ENCODE measurements at places on chromosomes 4 and X.

DNA sequence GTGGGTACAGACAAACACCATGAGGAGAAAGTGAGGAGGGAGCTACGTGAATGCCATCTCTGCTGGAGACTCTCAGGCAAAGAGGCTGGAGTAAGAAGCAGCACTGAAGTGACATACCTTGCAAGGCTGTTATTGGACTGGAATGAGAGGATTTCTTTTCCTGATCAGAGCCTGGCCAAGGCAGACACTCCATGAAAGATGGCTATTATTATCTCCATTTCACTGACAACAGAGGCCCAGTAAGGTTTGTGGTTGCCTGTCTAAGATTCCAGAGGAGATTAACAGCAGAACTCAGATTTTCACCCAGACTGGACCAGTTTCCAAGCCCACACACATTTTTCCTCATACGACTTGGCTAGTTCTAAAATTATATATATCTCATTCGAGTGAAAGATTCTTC, 162.0 kb upstream of the EOLA2 start:
- DNase-seq, result no peak

DNA sequence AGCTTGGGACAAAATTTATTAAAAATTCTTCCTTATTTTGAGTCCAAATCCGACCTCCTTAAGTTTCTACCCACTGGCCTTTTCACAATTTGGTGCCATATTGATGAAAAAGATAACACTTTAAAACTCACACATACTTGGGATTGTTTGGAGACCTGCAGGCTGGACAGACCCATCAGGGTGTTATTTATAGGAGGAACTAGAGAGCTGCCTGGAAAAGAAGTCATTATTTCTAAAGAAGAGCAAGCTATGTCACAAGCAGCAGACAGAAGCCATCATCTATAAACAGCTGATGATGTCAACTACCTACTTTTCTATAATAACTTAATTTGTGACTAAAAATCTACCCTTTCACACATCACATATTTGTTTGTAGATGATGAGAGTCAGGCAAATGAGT, 56.2 kb downstream of the COX18 start:
- no peak for DNase-seq

GRCh38 chrX:50920132-50920531, 9.6 kb downstream of the BMP15 start:
- DNase-seq, result no peak

- DNase-seq, result no peak
Measured at GRCh38 chr4:101221294-101221693, 126.0 kb downstream of the PPP3CA start.

DNA sequence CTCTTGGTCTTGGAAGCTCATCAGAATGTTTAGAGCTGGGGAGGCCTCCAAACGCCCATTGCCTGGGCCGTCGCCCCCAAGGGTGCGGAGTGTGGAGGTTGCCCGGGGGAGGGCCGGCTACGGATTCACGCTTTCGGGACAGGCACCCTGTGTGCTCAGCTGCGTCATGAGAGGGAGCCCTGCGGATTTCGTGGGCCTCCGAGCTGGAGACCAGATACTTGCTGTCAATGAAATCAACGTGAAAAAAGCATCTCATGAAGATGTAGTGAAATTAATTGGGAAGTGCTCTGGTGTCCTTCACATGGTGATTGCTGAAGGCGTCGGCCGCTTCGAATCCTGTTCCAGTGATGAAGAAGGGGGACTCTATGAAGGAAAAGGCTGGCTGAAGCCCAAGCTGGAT, 23.3 kb downstream of the RGS12 start:
- DNase-seq, result no peak

DNA sequence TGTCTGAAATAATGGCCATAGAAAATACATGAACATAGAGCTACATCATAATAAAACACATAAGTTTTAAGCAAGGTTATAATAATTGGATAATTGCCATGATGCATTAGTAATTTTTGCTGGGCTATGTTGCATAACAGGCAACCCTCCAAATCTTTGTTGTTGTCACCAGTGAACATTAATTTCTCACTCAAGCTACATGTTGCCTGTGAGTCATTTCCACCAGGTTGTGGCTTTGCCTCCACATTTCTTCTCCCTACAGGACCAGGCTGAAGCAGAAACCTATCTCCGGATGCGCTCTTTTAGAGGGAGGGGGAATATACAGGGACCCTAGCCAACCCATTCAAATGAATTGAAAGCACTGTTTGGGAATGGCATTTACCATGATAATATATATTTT, 347.7 kb downstream of the GABRG1 start:
- no peak for DNase-seq

DNA sequence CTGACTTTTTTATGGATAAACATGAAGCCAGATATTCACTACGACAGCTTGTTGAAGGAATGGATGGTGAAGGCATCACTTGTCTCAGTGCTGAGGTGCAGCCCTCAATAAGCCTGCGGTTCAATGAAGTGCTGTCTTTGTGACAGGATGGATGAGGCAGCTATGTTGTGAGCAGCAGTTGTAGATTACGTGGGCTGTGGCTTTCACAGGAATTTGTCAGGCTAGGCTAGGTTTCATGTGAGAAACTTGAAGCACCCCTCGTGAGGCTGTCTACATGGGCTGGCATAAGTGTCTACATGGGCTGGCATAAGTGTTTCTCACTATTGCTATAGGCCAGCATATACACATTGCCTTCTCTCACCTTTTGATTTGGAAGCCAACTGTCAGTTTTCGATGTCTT, 1050.0 kb downstream of the ADGRL3 start:
- no peak for DNase-seq

DNA sequence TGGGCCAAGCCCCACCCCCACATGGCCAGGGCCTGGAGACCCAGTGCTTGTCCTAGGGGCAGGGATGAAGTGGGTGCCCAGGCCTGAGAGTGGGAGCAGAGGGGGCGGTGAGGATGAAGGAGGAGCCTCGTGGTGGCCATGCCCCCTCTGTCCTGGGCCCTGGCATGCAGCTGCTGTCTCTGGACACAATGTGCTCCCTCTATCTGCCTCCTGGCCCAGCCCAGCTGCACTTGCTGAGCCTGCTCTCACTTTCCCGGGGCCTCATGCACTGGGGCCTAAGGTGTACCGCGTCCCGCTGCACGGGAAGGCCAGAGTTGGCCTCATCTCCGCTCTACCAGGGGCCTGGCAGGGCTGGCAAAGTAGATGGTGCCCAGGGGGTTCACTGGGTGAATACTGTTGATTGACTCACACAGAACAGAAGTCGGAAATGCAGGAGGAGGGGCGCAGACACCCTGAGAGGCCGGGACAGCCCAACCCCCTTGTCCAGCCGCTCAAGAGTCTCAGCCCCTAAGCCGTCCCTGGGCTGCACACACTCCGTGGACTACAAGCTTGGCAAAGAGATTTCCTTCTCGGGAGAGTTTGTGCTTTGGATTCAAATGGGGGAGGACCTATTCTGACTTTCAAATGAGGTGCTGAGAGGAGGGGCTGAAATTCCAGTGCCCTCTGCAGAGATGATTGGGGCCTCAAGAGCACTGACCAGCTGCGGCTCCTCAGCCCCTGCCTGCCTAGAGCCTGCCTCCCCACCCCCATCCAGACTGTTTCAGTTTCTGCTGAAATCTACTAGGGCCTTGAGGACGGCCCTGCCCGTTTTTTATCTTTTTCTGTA, 112.4 kb downstream of the PSAPL1 start:
- no peak for DNase-seq

- no peak for DNase-seq
Measured at GRCh38 chr4:13918991-13919441, 291.5 kb upstream of the BOD1L1 start.

DNA sequence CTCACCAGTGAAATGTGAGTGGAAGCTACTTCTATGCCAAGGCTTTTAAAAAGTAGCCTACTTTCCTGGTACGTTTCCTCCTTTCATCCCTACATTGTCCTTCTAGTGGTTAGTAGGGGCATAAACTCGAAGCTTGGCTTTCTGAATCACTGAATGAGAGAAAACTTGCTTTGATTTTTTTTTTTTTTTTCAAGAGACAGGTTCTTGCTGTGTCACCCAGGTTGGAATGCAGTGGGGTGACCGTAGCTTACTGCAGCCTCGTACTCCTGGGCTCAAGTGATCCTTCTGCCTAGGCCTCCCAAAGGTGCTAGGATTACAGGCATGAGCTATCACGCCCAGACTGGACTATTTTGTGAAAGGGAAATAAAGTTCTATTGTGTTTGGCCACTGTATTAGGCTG, 89.1 kb upstream of the IGFBP7 start:
- DNase-seq, result no peak

DNA sequence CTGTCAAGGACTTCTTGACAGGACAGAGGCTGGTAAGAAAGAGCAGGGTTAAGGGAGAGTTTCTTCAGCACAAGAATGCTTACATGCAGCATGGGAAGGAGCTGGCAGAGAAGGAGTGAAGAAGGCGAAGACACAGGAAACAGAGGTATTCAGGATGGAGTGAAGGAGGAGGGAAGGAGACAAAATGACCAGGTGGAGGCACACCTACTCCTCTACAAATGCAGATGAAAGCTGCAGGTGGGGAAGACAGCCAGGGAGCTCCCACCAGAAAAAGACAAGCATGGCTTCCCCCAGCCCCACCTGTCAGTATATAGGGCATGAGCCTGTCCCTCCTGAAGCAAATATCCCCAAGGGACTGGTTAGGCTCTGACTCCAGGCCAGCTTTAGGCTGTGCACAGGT, 29.6 kb upstream of the NKRF start:
- DNase-seq, result no peak

- no peak for DNase-seq
Measured at GRCh38 chr4:7160439-7160838, 31.9 kb upstream of the SORCS2 start.

- no peak for DNase-seq
Measured at GRCh38 chr4:108926061-108926460, 163.2 kb upstream of the ETNPPL start.

- DNase-seq, result no peak
Measured at GRCh38 chr4:71545168-71545567, 206.3 kb downstream of the SLC4A4 start.

DNA sequence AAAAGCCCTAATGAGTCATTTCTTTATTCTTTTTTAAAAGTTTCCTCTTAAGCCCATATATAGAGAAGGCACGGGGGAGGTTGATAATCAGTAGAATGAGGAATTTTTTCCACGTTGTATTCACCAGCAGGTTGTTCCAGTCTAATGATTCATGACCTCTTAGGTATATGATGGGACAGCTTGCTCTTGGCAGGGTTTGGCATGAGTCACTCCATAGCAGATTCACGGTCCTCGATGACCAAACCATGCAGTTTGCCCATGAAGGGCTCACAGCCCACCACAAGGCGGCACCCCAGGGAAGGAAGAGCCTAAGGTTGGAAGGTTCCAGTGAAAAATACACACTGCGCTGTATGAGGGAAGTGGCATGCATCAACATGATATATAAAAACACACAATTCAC, 623.8 kb upstream of the DIPK2B start:
- DNase-seq, result no peak

DNA sequence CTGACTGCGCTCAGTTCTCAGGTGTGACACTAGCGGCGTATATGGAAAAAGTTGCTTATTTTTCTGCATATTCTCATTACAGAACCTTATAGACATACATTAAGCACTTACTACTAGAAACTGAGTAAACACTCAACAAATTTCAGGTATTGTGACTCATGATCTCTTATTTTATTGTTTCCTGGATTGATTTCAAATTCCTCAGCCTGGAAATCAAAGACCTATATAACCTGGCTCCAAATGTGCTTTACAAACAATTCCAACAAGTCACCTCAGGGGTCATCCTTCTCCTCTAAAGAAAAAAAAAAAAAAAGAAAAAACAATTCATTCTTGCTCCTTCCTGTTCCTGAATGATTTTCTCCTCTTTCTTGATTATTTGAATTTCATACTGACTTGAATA, 152.3 kb downstream of the ADAM29 start:
- no peak for DNase-seq

- no peak for DNase-seq
Measured at GRCh38 chrX:34893741-34894140, 48.9 kb upstream of the FAM47B start.

GRCh38 chr4:23388699-23389395, 501.0 kb downstream of the PPARGC1A start:
- no peak for DNase-seq

DNA sequence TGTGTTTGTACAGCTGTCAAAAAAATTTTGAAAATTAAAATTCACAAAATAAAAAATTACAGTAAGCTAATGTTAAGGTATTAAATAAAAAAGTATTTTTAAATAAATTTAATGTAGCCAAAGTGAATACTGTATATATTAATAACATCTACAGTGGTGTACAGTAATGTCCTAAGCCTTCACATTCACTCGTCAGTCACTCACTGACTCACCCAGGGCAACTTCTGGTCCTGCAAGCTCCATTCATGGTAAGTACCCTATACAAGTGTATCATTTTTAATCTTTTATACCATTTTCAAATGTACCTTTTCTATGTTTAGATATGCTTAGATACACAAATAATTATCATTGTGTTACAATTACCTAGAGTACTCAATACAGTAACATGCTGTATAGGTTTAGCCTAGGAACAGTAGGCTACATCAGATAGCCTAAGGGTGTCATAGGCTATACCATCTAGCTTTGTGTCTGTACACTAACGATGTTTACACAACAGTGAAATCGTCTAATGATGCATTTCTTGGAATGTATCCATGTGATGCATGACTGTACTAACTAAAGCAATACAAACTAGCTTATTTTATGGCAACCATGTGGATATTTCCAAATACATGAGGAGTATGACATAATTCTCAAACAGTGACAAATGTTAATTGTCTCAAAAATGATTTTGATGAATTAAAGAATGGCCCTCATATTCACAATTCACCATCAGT, 13.7 kb downstream of the DDX60 start:
- no peak for DNase-seq

GRCh38 chrX:82362550-82362949, 1145.5 kb upstream of the POU3F4 start:
- DNase-seq, result no peak

- no peak for DNase-seq
Measured at GRCh38 chr4:161573836-161574235, 590.0 kb downstream of the FSTL5 start.

GRCh38 chr4:30294295-30294694, 425.9 kb upstream of the PCDH7 start:
- no peak for DNase-seq

DNA sequence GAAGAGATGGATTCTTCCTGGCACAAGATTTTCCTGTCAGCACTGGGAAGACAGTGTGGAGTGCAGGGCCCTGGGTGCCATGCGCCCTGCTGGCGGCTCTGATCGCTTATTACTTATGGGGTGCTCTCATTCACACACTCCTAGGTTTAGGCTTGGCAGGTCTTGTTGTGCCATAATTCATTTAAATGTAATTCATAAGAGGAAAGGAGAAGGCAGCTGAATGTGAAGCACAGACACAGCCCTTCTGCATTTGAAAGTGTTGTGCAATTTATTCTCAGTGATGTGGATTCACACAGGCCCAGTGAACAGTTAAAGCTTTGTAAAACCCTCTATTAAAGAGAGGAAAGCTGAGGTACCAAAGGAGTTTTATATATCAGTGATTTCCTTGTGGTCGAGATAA, 249.7 kb downstream of the C4orf33 start:
- DNase-seq, result no peak

GRCh38 chr4:135670548-135670947, 1469.0 kb upstream of the PABPC4L start:
- DNase-seq, result no peak

Data from esophagus squamous epithelium (tissue), 5 donors.